ENCODE measurements at places on chromosomes 1 and 21. TPM values are rescaled to one million over a fixed set of nuclear protein-coding genes. Genes with fewer than 3 reads are reported as not detected.
A peak's percentile ranks its signal among the peaks of the same experiment; 100 is the strongest.

DNA sequence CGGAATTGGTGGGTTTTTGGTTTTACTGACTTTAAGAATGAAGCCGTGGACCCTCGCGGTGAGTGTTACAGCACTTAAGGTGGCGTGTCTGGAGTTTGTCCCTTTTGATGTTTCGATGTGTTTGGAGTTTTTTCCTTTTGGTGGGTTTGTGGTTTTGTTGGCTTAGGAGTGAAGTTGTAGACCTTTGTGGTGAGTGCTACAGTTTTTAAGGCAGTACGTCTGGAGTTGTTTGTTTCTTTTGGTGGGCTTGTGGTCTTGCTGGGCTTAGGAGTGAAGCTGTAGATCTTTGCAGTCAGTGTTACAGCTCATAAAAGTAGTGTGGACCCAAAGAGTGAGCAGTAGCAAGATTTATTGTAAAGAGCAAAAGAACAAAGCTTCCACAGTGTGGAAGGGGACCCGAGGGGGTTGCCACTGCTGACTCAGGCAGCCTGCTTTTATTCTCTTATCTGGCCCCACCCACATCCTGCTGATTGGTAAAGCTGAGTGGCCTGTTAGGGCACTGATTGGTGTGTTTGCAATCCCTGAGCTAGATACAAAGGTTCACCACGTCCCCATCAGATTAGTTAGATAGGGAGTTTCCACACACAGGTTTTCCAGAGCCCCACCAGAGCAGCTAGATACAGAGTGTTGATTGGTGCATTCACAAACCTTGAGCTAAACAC, 20.9 kb downstream of the HENMT1 start:
- no peak for DNase-seq

DNA sequence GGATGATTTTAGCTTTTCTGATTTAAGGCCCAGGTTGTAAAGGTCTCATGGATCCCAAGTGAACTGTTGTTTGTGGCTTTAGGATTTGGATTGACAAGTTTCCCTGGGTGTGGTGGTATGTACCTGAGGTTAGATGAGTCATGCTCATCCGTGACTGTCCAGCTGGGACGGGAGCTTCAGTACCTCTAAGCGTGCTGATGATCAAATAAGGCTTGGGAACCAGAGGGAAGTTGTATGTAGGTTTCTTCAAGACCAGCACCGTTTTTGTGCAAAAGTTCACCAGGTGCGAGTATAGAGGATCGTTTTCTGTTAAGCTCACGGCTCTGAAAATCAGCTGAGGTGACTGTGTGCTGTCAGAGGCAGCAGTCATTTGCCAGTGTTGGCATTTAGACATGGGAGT, 19.8 kb downstream of the PLA2G2E start:
- DNase-seq = no peak

- no peak for DNase-seq
These were observed 2.4 kb upstream of the PEF1 start for GRCh38 chr1:31647106-31647505.

DNA sequence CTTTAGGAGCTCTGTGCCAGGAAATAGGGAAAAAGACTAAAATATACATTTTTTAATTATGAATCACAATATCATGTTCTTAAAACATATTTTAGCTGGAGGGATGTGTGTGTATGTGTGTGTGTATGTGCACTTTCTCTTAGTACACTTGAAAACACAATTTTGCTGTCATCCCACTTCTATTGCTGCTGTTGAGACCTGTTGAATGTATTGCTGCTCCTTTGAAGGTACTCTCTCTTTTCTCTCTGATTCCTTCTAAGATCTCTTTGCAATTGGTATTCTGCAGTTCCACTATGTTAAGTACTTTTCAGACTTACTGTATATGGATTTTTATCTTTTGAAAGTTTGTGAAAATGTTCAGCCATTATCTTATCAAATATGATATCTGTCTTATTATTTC, 43.5 kb upstream of the COG2 start:
- DNase-seq = no peak

- no peak for DNase-seq
These were observed 36.3 kb upstream of the SUCO start for GRCh38 chr1:172496678-172497077.

DNA sequence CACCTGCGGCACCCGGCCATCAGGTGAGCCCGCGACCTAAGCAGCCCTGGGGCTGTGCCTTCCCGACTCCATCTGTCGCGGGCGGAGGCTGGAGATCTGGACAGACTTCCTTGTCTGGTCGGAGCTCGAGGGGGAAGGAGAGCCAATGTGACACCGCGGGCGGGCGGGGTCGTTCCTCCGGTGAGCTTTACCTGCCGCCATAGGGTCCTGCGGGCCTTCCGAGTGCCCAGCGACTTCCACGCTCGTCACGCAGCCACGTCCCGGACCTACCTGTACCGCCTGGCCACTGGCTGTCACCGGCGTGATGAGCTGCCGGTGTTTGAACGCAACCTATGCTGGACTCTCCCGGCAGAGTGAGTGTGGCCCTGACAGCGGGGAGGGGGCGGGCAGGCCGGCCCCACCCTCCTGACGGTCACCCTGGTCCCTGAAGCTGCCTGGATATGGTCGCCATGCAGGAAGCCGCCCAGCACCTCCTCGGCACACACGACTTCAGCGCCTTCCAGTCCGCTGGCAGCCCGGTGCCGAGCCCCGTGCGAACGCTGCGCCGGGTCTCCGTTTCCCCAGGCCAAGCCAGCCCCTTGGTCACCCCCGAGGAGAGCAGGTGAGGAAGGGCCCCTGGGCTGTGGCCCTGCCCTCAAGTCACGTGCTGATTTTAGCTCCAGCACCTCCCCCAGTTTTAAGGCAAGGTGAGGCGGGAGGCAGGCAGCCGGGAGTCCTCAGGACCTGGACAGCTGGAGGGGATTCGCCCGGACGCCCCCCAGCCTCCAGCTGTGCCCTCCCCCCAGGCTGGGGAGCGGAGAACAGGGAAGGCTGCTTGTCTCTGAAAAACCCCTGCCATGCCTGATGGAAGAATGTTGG, 1.1 kb downstream of the PUSL1 start:
- no peak for DNase-seq

GRCh38 chr1:87113313-87113712, 198.9 kb downstream of the HS2ST1 start:
- no peak for DNase-seq

DNA sequence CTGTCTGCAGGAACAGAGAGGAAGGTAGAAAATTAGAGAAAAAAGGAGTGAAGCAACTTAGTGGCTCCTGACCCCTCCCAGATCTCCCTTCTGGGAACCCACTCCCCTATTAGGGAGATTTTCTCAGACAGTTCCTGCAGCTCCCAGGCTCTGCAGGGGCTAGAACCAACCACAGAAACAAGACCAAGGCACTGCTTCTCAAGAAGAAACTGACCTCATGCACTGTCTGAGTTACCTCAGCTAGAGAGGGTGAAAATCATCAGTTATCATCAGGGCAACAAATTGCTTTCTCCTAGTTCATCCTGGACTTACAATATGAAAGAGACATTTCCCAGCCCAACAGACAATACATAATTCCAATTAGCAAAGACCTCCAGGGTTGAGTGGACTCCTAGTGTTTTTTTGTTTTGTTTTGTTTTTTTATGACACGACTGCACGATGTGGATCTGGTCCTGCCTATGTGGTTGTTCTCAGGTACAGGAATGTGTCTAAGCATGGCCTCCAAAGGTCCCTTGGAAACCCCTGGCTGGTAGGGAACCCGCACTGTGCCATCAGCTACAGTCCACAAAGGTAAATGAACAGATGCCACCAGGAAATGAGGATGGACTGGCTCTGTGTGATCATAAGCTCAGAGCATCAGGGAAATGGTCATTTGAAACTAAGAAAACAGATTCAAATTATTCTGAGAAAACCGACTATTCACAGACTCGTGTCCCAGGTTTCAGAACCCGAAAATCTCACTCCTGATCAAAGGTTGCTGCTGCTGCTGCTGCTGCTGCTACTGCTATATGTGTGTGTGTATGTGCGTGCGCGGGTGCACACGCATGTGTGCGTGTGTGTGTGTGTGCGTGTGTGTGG, 65.3 kb downstream of the LAMC2 start:
- DNase-seq = no peak

- no peak for DNase-seq
These were observed 41.6 kb downstream of the MATN1 start for GRCh38 chr1:30681782-30682181.

DNA sequence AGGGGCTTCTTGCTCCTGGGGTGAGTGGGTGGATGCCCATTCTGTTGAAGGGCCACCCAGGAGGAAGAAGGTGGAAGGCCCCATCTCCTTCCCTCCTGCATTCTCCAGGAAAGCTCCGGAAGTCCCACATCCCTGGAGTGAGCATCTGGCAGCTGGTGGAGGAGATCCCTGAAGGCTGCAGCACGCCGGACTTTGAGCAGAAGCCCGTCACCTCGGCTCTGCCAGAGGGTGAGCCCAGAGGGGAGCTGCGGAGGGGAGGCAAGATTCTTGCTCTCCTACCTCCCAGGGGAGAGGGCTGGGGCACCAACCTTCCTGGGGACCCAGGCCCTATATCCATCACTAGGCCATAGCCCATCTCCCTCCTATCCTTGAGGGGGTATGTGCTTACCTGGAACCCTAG, 3.4 kb downstream of the IGFN1 start:
- no peak for DNase-seq

- DNase-seq = peak; percentile 7
These were observed 26.6 kb upstream of the PIGK start for GRCh38 chr1:77245830-77246229.

DNA sequence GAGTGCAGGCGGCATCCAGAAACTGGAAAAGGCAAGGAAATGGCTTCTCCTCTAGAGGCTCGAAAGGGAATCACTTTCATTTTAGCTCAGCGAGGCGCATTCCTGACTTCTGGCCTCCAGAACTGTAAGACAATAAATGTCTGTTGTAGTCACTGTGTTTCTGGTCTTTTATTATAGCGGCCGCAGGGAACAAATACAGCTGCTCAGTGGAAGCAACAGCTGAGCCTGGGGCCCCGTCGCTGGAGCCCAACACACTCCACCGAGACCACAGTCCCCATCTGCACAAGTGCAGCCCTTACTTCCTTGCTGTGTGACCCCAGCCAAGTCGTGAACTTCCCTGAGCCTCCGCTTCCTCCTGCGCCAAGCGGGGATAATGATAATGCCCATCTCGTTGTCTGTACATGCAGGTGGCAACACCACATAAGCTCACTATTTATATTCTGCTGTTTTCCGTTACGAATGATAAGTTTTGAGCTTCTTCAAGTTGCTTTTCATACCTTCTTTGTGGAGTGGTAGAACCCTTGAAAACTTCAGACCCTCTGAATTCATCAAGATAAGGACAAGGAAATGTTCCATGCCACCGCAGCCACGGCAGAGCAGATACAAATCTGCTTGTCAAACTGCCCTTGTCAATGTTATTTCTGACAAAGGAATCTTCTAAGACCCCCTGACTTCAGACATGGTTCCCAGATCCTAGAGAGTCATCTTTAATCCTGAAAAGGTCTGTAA, 3.2 kb upstream of the LAPTM5 start:
- no peak for DNase-seq

DNA sequence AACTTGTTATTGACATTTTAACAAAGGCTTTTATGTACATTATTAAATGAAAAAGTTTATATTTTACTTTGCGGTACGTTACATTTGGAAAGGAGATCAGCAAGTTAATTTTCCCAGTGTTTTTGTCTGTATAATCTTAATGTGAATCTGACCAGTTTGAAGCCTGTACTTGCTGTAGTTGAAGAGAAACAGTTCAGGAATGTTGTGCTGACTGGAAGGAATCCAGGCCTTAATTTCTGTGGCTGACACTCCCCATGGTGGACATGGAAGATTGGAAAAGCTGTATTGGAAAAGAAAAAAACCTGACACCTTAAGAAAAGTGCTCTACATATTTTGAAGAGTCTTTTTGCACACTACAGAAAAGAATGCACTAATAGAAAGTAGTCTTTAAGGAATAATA, 15.5 kb downstream of the LEPR start:
- DNase-seq = no peak

- no peak for DNase-seq
These were observed at the start of gene RIPPLY3 for GRCh38 chr21:37006486-37007291. TSS of gene RIPPLY3 (plus strand) at chr21:37006702. CDS start at chr21:37006773, 71 bp downstream.

KTI12 gene
- polyA plus RNA-seq = 3.8 TPM

JAM2 gene
- 34.7 TPM for polyA plus RNA-seq

ESRRG gene
- 1.2 TPM for polyA plus RNA-seq

ZNF684 gene
- polyA plus RNA-seq = 9.4 TPM

EXTL1 gene
- 0.78 TPM for polyA plus RNA-seq

FMO3 gene
- polyA plus RNA-seq = 0.97 TPM

CRYAA gene
- not detected for polyA plus RNA-seq

MCOLN2 gene
- 4.9 TPM for polyA plus RNA-seq

HS2ST1 gene
- polyA plus RNA-seq = 87.7 TPM
